GM04503 (cell line): ENCODE measurements at places on chromosomes 16 and 17.

DNA sequence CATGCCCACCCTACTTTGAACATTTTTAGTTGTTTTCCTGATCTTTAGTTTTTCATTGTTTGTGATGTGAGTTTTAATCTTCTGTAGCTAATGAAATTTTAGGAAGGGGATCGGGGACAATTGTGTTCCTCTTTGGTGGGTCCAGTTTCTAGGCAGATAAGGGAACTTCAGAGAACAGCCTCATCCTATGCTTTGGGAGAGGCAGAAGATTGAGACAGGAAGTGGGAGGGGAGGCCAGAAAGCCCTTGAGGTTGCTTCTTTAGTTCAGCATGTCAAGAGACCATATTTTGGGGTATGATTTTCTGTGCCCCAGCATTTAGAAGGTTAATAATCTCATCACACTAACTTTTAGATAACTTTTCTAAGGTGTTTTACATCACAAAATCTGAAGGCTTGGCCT, 191.0 kb downstream of the TANC2 start:
- DNase-seq = no peak

DNA sequence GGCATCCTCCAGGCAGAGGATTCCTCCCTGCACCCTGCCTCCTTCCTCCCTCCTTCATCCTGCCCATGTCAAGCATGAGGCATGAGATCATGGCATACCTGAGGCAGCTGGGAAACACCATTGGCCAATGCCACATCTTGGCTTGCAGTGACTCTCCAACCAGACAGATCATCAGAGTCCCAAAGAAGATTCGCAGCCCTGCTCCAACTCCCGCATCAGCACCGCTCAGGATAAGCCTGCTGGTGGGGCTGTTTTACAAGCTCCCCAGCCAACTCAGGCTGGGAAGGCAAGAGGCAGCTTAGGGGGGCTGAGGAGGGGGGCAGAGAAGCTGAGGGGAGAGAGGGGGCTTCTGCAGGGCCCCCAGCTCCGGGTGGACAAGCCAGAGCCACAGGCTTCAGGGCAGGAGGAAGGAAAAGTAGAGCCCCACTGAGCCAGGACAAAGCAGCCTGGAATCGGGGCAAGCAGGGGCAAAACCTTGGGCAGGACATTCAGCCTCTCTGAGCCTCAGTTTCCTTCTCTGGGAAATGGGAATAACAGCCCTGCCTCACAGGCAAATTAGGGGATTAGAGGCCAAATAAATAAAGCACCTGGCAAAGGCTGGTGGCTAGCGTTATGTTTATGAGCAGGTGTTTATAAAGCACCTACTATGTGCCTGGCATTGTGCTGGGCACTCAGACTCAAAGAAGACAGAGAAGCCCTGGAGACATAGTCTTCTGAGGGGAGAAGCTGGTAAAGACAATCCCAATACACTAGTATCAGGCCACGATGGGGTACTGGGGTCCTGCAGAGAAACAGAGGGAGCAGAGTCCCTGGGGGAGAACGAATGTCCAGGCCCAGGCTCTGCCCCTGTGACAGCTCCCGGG, 88.1 kb downstream of the GOSR1 start:
- no peak for DNase-seq

DNA sequence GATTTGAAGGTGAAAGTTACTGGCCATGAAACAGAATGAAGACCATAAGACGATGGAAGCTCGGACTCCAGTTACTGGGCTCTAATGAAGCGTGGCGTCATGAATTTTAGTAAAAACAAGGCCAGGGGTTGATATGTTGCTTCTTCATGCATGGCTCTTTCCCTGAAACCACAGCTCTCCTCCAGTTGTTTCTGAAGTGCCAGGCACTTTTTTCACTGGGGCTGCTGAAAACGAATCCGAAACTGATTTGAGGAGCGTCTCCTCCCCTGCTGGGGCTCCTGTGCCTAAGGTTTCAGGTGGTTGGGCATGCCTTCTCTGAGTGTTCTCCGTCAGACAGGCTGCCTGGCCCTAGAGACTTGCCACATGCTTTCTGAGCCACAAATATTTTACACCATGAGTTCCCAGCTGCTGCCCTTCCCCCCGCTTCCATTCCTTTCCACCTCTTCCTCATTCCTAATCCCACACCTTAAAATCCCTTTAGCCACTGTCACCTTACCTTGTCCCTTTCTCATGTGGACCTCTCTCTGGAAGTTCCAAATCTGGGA, 3.7 kb upstream of the MYL4 start:
- no peak for DNase-seq

GRCh38 chr16:50603206-50604064, 55.2 kb downstream of the NKD1 start:
- DNase-seq = peak; percentile 53

DNA sequence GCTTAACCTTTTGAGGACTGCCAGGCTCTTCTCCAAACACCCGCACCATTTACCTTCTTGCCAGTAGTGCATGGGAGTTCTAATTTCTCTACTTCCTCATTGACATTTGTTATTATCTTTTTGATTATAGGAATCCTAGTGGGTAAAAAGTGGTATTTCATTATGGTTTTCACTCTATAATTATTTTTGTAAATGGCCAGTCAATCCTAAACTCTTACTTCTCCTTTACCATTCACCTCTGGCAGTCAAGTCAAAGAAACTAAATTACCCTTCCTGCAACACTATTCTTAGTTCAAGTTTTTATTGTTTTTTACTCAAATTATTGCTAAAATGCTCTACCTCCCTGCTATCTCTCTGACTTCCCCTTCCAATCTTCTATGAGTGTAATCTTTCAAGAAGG, 29.8 kb upstream of the ANKFY1 start:
- DNase-seq = no peak

DNA sequence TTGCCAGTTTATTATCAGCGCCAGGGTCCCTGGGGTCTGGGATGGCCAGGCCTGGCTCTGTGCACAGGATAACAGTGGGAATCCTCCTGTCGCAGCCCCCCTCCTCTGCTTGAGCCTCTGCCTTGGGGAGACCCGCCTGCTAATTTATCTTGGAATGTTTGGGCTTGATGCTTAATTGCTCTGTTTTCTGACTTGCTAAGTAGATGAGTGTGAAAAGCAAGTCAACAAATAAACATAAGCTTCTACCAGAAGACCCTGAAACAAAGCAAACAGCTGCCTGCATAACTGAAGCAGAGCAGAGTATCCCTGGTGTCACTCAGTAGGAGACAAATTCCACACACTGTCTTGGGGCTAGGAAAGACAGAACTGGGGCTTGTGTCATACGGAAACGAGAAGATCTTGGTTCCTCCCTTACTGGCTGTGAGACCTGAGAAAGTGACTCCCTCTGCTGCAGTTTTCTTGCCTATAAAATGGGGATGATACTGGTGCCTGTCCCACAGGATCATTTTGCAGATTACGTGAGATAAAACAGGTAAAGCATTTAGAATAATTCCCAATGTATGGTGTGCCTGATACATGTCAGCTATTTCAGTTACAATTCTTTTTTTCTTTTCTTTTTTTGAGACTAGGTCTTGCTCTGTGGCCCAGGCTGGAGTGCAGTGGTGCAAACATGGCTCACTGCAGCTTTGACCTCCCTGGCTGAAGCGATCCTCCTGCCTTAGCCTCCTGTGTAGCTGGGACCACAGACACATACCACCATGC, 44.8 kb upstream of the IRX3 start:
- no peak for DNase-seq

GRCh38 chr17:37045351-37045922, 96.7 kb downstream of the AATF start:
- DNase-seq = no peak

DNA sequence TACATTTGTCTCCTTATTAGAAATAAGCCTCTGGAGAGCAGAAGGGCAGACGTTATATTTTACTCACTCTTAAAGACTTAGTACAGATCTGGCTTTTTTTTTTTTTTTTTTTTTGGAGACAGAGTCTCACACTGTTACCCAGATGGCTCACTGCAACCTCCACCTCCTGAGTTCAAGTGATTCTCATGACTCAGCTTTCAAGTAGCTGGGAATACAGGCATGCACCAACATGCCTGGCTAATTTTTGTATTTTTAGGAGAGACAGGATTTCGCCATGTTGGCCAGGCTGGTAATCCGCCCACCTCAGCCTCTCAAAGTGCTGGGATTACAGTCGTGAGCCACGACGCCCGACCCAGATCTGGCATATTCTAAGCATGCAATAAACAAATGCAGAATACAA, 36.4 kb upstream of the TMEM97 start:
- DNase-seq = peak; percentile 76

- DNase-seq = no peak
Observed at GRCh38 chr16:79004309-79004708, 596.2 kb downstream of the MAF start.

DNA sequence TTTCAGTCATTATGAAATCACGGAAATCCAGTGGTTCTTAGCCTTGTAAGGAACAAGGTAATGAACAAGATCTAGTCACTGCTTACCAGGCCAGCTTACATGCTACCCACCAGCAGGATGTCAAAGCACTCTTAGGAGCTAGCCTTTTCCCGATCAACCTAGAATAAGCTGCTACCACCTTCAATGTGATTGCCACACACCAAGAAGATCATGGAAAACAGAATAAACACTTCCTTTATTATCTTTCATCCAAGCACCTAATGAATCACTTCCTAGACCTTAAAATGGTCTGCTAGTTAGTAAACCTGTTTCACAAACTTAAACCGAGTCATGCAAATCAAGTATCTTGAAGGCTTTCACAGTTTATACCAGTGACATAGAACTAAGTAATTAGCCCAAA, 5.0 kb downstream of the BBS2 start:
- no peak for DNase-seq

GRCh38 chr16:87119168-87119567, 198.0 kb downstream of the C16orf95 start:
- no peak for DNase-seq

GRCh38 chr17:48549914-48550501, 5.1 kb upstream of the HOXB2 start:
- DNase-seq = no peak

DNA sequence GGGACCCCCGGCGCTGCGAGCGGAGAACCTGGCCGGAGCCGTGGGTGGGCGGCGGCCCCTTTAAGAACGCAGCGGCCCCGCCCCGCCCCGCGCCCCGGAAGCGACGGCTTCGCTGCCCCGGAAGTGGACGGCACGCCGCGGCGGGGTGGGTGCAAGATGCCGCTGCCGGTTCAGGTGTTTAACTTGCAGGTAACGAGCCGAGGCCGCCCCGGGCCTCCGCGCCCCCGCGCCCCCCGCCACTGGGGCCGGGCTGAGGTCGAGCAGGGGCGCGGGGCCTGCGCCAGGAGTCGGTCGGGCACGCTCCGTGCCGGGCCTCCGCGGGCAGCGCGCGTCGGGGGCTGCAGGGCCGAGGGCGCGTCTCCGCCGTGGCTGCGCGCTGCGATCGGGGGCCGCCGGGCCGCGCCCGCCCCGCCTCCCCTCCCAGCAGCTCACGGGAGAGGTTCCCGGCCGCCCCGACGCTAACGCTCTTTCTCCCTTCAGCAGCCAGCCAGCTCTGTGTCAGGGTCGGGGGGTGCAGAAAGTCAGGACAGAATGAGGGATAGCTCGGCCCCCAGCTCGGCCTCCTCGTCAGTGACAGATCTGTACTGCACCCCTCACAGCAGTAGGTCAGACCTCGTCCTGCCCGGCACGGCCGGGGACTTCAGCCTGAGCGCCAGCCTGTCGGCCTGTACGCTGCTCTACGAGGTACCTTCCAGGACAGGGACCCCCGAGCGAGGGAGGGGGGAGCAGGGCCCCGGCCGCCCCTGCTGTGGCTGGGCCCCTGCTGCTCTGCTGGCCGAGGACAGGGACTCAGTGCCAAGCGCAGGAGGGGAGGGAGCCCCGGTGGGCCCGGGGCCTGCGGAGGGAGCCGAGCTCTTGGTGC, at the start of the genes GPS1 and RFNG:
TSS of gene GPS1 (plus strand) at position 123 of the 862 bp plus-strand sequence. CDS start at position 157, 34 bp downstream.
TSS of gene RFNG (minus strand) at position 36 of the 862 bp plus-strand sequence. CDS start 45 bp downstream, outside the sequence.
- no peak for DNase-seq

DNA sequence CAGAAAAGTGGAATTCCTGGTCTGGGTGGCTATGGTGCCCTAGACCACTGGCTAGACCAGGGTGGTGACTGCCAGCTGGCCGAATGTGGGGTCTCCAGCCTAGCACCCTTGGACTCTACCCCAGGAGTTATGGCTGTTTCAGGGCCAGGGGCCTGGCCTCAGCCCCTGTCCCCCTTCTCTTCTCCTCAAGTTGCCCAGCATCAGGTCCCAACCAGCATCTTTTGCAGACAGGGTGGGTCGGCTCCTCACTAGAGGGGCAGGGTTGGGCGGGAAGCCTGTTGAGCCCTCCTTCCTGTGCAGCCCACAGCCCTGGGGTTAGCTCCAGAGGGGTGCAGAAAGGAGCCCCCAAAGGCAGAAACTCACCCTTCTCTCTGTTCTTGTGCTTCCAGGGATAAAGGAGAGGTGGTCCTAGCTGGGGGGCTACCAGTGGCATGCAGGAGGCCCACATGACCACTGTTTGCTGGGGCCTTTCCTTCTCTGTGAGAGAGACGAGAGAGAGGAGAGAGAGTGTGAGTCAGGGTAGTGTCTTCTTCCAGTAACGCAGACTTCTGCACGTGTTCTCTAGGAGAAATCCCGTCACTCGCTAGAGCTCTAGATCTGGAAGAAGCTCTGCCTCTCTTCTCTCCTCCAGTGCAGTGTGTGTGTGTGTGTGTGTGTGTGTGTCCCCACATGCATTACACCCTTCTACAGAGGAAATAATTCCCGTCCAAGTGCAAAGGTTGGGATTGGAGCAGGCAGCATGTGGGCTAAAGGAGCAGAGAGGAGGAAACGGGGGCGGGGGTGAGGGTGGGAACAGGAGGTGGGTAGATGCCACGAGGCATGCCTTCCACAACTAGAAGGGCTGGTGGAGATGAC, 209.4 kb downstream of the SEC14L1 start:
- no peak for DNase-seq

- DNase-seq = no peak
Observed at GRCh38 chr17:76090517-76091129, 11.6 kb downstream of the ZACN start.

GRCh38 chr17:4008082-4008435, 43.8 kb upstream of the ATP2A3 start:
- DNase-seq = no peak

- no peak for DNase-seq
Observed at GRCh38 chr17:74176546-74177001, 26.9 kb upstream of the RPL38 start.

DNA sequence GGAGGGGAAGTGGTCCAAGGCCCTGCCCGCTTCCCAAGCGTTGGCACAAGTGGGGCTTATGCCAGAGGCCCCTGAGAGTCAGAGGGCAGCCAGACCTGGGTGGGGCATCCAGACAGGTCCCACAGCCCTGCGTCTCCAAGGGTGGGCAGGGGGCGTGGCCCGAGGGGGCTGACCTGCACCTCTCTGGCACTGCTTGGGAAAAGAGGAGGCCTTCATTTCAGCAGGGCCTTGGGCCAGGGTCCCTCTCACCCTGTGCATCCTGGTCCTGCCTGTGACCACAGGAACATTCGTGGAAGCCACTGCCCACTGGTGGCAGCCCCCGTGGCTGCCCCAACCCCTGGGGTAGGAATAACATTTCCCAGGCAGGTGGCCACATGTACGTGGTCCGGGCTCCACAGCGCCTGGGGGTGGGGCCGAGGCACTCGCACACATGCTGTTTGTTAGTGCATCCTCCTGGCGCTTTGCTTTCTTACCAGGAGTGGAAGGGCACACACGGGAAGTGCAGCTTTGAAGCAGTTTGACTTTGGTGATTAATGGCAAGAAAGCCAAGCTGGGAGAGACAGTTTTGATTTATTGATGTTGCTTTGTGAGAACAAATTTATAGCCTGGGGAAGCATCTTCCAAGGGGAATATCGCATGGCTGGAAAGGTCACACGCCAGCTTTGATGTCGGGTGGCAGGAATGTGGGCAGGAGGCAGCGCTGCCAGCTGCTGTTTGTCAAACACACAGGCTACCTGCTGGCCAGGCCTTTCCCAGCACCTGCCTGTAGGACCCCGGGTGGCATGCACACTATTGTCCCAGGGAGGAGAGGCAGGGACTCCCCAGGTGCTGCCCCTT, 4.3 kb downstream of the CENPX start:
- DNase-seq = no peak
